ENCODE measurements at places on chromosomes 7 and 10.

DNA sequence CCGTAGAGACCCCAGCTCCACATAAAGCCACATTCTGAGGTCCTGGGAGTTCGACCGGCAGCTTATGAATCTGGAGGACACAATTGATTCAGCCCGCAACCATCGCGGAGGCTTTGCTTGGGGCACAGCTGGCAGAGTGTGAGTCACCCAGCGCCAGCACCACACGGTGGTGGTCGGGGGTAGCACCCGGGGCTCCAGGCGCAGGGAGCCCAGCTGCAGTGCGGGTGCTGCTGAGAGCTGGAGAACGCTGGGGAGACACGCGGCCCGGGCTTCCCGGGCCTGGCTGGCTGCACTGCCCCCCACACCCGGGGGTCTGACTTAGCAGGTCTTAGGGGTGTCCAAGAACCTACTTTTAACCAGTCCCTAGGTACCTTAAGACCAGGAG, 87.9 kb downstream of the PAXIP1 start:
- DNase-seq = no peak

GRCh38 chr7:104124893-104125477, 82.8 kb downstream of the ORC5 start:
- no peak for DNase-seq

GRCh38 chr7:94400643-94401427, 6.1 kb downstream of the COL1A2 start:
- DNase-seq = no peak

- DNase-seq = no peak
Observed at GRCh38 chr10:124305131-124305530, 113.6 kb downstream of the OAT start.

- DNase-seq = no peak
Observed at GRCh38 chr7:158557441-158557755, 30.2 kb downstream of the PTPRN2 start.

GRCh38 chr10:6279540-6280267, 77.0 kb downstream of the PFKFB3 start:
- DNase-seq = no peak

Measured in substantia nigra (tissue), 51 donors.